ENCODE measurements at places on chromosomes 12 and 14. TPM values are rescaled to one million over a fixed set of nuclear protein-coding genes. Genes with fewer than 3 reads are reported as not detected.

DNA sequence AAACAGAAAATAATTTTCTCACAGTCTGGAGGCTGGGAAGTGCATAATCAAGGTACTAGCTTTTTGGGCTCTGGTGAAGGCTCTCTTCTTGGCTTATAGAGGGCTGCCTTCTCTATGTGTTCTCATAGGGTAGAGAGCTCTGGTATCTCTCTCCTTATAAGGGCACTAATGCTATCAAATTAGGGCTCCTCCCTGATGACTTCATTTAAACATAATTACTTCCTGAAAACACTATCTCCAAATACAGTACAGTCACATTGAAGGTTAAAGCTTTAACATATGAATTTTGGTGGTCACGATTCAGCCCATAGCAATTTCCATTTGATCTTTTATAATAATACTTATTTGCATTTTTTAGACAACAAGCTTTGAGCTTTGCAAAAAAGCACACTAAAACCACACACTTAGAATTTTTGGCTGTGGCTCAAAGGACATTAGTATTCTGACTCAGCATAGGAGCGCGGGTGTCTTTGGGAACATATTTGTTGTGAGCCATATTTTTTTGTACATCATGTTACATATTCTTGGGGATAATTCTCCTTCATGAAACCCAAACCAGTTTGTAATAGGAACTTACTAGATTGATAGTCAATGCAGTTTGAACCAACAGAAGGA lies 808.1 kb upstream of the FBXO33 start:
- no peaks in the 10 kb centered on the region for H3K27me3 ChIP-seq
- H3K36me3 ChIP-seq, result 0 out of 2 replicates have a peak, but pooled peaks cover 3% of the 10 kb centered on the region
- H3K4me3 ChIP-seq, result peak overlapping the region; percentile 16

DNA sequence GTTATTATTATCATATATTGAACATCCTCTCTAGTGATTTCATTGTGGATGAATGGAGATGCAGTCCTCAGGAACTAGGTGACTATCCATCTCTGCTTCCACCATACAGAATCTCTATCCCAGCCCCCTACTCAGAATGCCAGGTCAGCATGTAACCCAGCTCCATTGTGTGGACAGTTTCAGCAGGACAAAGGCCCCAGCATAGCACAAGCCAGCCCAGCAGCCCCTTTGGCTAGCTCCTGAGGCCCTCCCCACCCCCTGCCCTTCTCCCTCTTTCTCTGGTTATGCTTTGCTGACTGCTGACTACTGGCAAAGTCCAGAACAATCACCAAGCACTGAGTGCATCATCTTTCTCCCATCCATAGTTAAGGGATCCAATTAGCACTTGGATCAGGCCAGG lies 5.8 kb upstream of the SPRYD4 start:
- peaks cover 13% of the 10 kb centered on the region for H3K4me1 ChIP-seq
- no peaks in the 10 kb centered on the region for H3K27me3 ChIP-seq
- DNase-seq, result no peak
- H3K36me3 ChIP-seq, result no peaks in the 10 kb centered on the region
- H3K27ac ChIP-seq, result no peak overlapping the region

The PTPN6 gene
- total RNA-seq, result 673 TPM

GRCh38 chr14:57999471-57999870 lies 133.6 kb upstream of the SLC35F4 start:
- H3K4me1 ChIP-seq, result no peaks in the 10 kb centered on the region
- no peak for DNase-seq
- no peaks in the 10 kb centered on the region for H3K27me3 ChIP-seq

DNA sequence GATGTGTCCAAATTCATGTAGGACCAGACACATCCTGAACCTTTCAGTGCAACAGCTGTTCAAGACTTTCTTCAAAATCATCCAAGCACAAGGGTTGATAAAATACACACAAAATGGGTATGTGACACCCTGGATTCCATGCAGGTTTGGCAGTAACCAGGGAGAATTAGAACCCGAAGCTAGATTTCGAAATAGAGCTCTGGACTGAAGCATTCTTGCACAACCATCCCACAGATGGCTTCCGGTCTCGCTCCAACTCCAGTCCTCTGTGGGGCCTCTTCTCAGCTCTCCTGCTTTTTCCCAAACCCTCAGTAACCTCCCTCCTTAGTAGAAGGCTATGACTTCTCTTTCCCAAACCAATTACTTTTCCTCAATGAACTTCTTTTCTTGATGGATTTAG lies 171.3 kb downstream of the TTC7B start:
- DNase-seq, result no peak
- H3K36me3 ChIP-seq, result no peaks in the 10 kb centered on the region
- no peak overlapping the region for H3K4me3 ChIP-seq
- H3K4me1 ChIP-seq, result peaks cover 7% of the 10 kb centered on the region
- H3K27ac ChIP-seq, result no peak overlapping the region

The LMNTD1 gene
- total RNA-seq, result not detected

GRCh38 chr12:15196678-15197505 lies 24.3 kb downstream of the RERG start:
- no peak overlapping the region for H3K27ac ChIP-seq
- no peak overlapping the region for H3K4me3 ChIP-seq
- H3K36me3 ChIP-seq, result no peaks in the 10 kb centered on the region
- no peaks in the 10 kb centered on the region for H3K4me1 ChIP-seq
- no peaks in the 10 kb centered on the region for H3K27me3 ChIP-seq

DNA sequence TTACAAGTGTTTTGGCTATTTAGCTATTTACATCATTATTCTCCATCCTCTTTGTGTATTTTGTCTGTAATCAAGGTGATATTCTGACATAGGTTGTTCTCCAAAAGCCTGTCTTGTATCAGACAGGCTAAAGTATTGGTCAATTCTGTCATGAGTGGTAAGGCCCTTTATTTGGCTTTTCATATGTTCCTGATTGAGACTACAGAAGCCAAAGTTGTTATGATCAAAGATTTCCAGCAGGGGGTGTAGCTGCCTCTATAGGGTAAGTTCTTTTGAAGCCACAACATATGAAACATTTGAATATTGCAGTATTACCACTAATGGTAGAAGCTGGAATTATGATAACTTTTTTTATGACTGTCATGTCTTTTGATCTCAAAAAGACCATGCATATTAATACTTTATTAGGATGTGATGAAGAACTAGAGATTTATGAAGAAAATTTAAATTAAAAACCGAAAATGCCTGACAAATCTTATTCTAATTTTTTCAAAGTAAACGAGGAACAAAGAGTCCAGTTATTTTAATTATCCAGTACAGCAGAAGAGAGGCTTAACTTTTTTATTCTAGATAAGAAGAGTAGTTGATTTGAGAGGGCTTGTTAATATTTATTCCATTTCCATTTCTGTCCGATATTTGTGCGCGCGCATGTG lies 3.4 kb upstream of the ARHGAP5 start:
- H3K27me3 ChIP-seq, result no peaks in the 10 kb centered on the region
- no peaks in the 10 kb centered on the region for H3K36me3 ChIP-seq
- H3K4me1 ChIP-seq, result peaks cover 22% of the 10 kb centered on the region
- no peak overlapping the region for H3K4me3 ChIP-seq
- DNase-seq, result peak; percentile 95

- H3K27me3 ChIP-seq, result no peaks in the 10 kb centered on the region
- no peaks in the 10 kb centered on the region for H3K36me3 ChIP-seq
- no peaks in the 10 kb centered on the region for H3K4me1 ChIP-seq
- no peak for DNase-seq
- no peak overlapping the region for H3K4me3 ChIP-seq
These were observed 58.9 kb downstream of the MOK start for GRCh38 chr14:102246071-102246470.

DNA sequence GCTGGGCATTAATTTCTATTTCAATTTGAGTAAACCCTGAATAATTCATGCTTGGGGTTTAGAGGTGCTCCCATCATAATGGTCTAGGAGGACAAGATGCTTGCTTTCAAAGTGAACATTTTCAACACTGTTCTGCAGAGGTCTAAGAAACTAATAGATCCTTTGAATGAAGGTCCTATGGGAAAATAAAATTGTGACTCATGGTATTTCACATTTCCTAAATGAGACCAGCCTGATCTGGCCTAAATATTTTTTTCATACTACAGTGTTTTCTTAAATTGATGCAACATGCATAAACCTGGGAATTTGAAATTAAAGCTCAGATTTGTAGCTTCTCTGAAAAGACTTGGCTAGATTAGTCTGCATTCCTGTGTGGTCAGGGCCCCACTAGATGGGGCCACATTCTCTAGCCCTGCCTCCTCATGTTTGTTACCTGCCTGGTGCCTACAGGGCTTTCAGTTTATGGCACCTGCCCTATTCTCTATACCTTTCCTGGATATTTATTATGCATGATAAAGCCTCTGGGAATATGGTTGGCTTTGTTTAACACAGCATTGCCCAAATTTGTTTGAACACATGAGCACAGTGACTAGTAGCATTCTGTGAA lies 112.7 kb downstream of the METTL25 start:
- H3K27ac ChIP-seq, result no peak overlapping the region
- DNase-seq, result no peak
- H3K36me3 ChIP-seq, result peaks cover 3% of the 10 kb centered on the region
- H3K27me3 ChIP-seq, result no peaks in the 10 kb centered on the region
- H3K4me1 ChIP-seq, result peaks cover 6% of the 10 kb centered on the region

- DNase-seq, result no peak
- no peak overlapping the region for H3K4me3 ChIP-seq
- H3K36me3 ChIP-seq, result no peaks in the 10 kb centered on the region
- no peaks in the 10 kb centered on the region for H3K4me1 ChIP-seq
These were observed 273.9 kb downstream of the TRHDE start for GRCh38 chr12:72546106-72546505.

The FAM186B gene
- not detected for total RNA-seq

GRCh38 chr14:72104011-72104613 lies 171.9 kb downstream of the RGS6 start:
- no peaks in the 10 kb centered on the region for H3K27me3 ChIP-seq
- no peaks in the 10 kb centered on the region for H3K36me3 ChIP-seq
- no peaks in the 10 kb centered on the region for H3K4me1 ChIP-seq
- no peak overlapping the region for H3K27ac ChIP-seq

DNA sequence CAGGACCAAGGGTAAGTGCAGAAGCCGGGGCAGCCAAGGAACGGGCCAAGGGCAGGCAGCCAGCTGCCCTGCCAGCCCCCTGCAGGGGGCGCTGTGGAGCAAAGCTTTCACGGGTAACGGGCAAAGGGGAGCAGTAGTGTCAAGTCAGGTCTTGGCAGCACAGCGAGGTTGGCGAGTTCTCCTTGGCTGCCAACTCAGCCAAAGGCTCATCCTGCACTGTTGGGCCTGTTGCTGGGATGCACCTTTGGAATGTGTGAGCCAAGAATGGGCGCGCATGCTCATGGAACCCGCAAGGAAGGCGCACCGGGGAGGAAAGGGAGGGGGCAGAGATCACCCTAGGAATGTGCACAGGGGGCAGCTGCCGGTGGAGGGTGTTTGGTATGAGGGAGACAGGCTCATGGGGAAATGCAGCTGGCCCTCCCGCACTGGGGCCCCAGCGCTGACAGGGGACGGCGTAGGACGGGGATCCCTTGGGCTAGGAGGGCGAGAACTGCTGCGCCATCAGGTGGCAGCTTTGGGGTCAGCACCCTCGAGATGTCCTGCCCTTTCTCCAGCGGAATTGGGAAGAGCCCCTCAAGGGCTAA lies 138.0 kb downstream of the ASCL4 start:
- peak; percentile 82 for DNase-seq
- H3K4me3 ChIP-seq, result no peak overlapping the region
- no peak overlapping the region for H3K27ac ChIP-seq
- H3K27me3 ChIP-seq, result no peaks in the 10 kb centered on the region
- no peaks in the 10 kb centered on the region for H3K4me1 ChIP-seq
- no peaks in the 10 kb centered on the region for H3K36me3 ChIP-seq

GRCh38 chr12:123602651-123603195 lies 824 bp downstream of the DDX55 start:
- peak overlapping the region; percentile 51 for H3K27ac ChIP-seq
- peaks cover 32% of the 10 kb centered on the region for H3K36me3 ChIP-seq
- no peaks in the 10 kb centered on the region for H3K27me3 ChIP-seq

The SLCO1C1 gene
- not detected for total RNA-seq

- no peak overlapping the region for H3K27ac ChIP-seq
- no peaks in the 10 kb centered on the region for H3K27me3 ChIP-seq
- H3K4me3 ChIP-seq, result no peak overlapping the region
- H3K4me1 ChIP-seq, result no peaks in the 10 kb centered on the region
- DNase-seq, result no peak
These were observed 29.7 kb upstream of the BICD1 start for GRCh38 chr12:32076941-32077340.

- H3K27me3 ChIP-seq, result no peaks in the 10 kb centered on the region
- DNase-seq, result no peak
- H3K36me3 ChIP-seq, result no peaks in the 10 kb centered on the region
- no peaks in the 10 kb centered on the region for H3K4me1 ChIP-seq
- H3K4me3 ChIP-seq, result no peak overlapping the region
- no peak overlapping the region for H3K27ac ChIP-seq
These were observed 530.5 kb downstream of the BCL11B start for GRCh38 chr14:98741523-98741922.

The RFLNA gene
- total RNA-seq, result not detected

The PPFIA2 gene
- total RNA-seq, result not detected

GRCh38 chr14:74575507-74575906 lies 36.5 kb downstream of the LTBP2 start:
- no peak overlapping the region for H3K4me3 ChIP-seq
- H3K27me3 ChIP-seq, result no peaks in the 10 kb centered on the region
- no peak for DNase-seq
- H3K27ac ChIP-seq, result no peak overlapping the region
- H3K36me3 ChIP-seq, result no peaks in the 10 kb centered on the region
- peaks cover 9% of the 10 kb centered on the region for H3K4me1 ChIP-seq

GRCh38 chr14:80202888-80203562 lies 8.3 kb downstream of the DIO2 start:
- H3K4me3 ChIP-seq, result no peak overlapping the region
- H3K36me3 ChIP-seq, result no peaks in the 10 kb centered on the region
- H3K27ac ChIP-seq, result no peak overlapping the region
- H3K27me3 ChIP-seq, result no peaks in the 10 kb centered on the region

DNA sequence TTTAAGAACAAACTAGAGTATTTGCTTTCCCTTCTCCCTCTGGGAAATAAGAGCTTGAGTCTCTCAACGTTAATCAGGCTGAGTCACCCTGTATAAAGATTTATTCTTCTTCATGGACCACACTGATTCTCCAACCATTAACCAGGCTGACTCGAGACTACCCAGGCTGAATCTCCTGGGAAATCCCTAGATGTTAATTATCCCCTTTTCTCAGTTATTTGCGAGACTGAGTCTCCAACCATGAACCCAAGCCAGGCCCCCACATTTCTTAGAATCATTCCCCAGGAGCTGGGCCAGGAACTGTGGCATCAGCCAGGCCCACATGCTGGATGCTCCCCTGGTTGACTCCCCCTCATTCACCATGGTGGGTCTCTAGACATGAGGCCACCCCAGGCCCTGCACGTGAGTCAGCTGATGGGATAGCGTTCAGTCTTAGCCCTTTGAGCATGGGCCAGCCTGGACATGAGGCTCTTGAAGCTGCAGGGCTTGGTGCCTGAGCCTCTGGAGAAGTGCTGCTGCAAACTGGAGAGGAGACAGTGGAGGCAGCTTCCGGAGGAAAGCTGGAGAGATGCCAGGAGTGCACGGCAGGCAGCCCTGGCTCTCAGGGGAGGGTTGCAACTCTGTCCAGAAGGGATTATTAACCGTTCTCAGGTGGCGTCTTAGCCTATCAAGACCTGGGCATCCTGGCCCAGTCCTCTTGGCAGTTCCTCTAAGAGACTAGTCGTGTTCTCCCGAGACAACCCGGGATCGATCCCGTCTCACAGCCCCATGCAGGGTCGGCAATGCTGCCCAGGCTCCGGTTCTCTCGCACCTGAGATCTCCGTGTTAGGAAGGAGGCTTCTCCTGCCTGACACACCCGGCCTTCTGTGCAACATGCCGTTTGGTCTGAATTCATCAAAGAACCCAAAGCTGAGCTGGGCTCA lies 296.6 kb downstream of the ADGRD1 start:
- no peaks in the 10 kb centered on the region for H3K4me1 ChIP-seq
- DNase-seq, result no peak
- H3K36me3 ChIP-seq, result no peaks in the 10 kb centered on the region
- H3K4me3 ChIP-seq, result no peak overlapping the region
- no peaks in the 10 kb centered on the region for H3K27me3 ChIP-seq
